ENCODE measurements at places on chromosomes 11 and 22.

DNA sequence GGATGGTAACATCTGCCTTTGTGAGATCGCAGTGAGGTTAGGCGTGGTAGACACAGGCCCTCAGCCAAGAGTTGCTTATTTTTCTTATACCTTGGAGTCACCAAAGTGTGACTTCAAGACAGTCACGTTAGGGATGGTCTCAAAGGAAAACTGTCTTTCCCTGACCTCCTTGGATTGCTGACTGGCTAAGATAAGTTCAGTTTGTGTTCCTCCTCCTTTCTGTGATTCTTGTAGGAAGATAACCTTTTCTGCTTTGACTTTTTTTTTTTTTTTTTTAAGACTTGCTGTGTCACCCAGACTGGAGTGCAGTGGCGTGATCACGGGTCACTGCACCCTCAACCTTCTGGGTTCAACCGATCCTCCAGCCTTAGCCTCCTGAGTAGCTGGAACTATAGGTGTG, 23.1 kb downstream of the TAB1 start:
- no peak for DNase-seq

DNA sequence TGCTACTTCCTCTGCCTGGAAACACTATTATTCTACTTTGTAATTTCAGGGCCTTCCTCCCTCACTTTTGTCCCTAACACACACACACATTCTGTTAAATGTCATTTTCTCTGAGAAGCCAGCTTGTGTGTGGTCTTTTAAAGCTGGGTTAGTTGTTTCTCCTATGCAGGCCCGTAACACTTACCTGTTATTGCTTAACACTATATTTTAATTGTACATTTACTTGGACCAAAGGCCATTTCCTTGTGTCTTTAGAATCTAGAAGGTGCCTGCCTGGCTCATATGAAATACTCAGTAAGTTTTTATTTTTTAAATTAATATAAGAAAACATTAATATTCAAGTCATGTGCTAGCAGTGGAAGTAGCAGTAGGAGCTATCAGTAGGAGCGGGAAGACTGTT, 30.6 kb downstream of the FAR1 start:
- DNase-seq, result no peak

GRCh38 chr11:17496406-17496805, 19.8 kb upstream of the ABCC8 start:
- no peak for DNase-seq

GRCh38 chr11:77230878-77231605, 70.4 kb downstream of the GDPD4 start:
- no peak for DNase-seq

- DNase-seq, result no peak
Measured at GRCh38 chr22:46021577-46021976, 44.6 kb upstream of the WNT7B start.

DNA sequence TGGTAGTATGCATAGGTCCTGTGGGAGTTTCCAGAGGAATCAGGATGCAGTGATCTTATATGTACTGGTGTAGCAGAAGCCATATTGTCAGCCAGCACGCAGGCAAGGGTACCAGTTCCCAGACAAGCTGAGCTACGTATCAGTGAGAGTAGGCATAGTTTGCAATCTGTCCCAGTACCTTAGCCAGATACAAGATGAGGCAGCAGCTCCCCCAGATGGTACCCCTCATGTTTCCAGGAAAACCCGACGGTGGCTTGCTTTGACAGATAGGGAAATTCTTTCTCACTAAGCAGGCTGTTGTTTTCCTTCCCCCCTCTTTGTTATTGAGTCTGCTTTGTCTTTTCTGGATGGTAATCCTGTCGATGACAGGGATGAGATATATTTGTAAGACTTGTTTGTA, 109.7 kb upstream of the RRM1 start:
- DNase-seq, result peak; percentile 42

DNA sequence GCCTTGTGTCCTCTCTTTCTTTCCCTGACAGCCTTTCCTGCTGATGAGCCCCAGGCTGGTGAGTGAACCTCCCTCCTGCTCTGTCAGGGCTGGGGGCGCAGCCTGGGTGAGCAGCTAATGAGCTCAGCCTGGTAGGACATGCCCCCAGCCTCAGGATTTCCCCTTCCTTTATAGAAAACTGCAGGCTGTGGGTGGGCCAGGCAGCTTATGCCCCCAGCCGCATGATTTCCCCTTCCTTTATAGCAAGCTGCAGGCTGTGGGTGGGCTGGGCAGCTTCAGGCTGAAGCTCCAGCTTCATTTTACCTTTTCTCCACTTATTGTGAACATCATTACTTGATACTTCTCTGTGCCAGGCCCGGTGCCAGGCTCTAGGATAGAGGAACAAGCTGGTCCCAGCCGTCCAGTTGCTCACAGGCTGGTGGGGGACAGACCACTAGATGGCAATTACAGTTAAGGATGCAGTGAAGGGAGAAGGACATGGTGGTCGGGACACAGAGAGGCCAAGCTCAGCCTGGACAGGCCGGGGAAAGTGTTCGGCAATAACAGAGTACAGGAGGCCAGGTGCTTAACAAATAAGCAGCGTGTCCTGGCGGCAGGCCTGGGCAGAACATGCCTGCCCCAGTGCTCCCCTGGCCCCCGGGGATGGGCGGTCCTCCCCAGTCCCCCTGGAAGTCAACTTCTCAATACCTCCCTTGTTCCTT, 5.3 kb downstream of the LGALS12 start:
- DNase-seq, result no peak

- no peak for DNase-seq
Measured at GRCh38 chr22:22159384-22159783, 85.2 kb upstream of the VPREB1 start.

GRCh38 chr11:77668760-77669159, 31.2 kb upstream of the CLNS1A start:
- DNase-seq, result no peak

- no peak for DNase-seq
Measured at GRCh38 chr11:78929207-78929905, 354.7 kb upstream of the NARS2 start.

- DNase-seq, result no peak
Measured at GRCh38 chr11:41955066-41955465, 495.6 kb upstream of the LRRC4C start.

DNA sequence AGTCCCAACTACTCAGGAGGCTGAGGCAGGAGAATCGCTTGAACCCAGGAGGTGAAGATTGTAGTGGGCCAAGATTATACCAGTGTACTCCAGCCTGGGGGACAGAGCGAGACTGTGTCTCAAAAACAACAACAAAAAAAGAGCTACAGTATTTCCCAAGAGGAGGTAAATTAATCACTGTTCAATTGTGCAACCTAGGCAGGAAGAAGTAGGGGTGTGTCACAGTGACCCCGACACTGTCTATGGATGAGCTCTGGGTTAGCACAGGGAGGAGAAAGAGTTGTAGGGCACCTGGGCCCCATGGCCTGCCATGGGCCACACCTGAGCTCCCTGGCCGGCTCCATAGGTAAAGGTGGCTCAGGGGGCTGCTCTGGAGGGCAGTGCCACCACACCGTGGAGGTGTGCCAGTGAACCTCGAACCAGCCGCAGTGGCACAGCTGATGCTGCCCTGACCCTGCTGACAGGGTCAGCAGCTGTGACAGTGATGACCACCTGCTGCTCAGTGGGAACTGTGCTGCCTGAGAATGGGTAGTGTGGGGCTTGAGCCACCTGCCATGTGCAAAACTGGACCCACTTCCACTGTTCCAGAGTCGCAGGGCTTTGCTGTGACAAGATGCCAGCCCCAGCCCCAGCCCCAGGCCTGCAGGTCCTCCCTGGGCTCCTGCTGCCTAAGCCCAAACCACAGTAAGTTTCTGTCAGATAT, 84.0 kb upstream of the PITPNB start:
- no peak for DNase-seq

- DNase-seq, result no peak
Measured at GRCh38 chr11:47156333-47156732, 20.3 kb downstream of the ARFGAP2 start.

DNA sequence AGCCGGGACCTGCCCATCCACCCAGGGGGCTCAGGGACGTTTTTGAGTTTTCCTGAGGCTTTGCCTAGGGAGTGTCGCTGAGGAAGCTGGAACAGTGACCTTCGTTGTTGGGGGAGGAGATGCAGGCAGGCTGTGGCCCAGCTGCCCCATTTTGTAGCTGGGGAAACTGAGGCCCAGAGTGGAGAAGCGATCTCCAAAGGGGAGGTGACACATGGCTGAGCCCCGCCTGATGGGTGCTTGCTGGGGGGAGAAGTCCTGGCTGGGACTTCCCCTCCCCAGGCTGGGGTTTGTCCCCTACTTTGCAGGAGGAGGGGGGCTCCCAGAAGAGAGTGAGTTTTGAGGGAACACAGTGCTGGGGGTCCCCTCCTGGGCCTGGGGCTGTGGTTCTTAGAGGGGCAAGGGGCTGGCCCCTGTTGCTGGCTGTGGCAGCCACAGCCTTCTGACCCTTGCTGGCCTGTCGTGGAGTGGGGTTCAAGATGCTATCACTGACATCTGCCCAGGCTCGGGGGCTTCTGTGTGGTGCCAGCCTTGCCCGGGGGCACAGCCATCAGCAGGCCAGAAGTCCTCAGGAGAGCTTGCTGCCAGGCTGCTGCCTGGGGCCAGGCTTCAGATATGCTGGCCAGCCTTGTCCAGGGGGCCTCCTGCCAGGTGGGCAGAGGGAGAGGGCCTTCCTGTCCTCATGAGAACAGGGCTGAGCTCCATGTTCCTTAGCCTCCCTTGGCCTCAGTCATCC, 21.4 kb downstream of the KCNQ1 start:
- no peak for DNase-seq

DNA sequence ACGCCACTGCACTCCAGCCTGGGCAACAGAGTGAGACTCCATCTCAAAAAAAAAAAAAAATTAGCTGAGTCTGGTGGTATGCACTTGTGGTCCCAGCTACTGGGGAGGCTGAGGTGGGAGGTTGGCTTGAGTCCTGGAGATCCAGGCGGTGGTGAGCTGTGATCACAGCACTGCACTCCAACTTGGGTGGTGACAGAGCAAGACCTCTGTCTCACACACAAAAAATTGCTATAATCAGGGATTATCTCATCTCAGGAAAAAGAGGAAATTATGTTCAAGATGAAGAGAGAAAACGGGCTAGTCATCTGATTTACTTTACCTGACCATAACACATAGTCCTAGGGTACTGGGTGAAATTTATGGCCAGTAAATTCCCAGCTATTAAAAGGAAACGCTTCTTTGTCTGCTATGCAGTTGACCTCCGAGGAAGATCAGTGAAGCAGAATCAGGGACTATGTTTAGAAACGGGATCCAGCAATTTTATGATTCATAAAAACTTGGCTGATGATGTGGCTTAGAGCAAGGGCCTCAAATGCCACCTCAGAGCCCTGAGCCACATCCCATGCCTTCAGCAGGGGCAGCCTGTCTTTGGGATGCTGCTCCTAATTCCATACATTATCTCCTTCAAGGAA, 386.2 kb downstream of the NTM start:
- DNase-seq, result no peak

DNA sequence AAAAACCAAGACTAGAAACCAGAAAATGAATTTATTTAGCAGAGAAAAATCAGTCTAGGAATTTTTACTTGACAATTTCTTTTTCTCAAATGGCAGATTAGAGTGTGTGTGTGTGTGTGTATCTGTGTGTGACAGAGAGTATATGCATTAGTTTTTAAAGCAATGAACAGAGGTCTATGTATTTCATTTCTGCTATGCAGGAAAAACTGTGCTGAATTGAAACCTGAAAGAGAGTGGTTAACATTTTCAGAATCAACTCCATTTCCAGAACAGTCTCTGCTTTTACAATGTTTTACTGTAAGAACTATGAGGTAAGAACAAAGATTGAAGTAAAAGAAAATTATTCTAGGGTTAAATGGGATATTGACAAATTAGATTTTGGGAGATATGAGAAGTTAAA, 114.8 kb downstream of the GRM5 start:
- no peak for DNase-seq

- DNase-seq, result no peak
Measured at GRCh38 chr11:107041088-107041444, 22.8 kb upstream of the GUCY1A2 start.

- DNase-seq, result no peak
Measured at GRCh38 chr11:45399166-45399565, 113.0 kb upstream of the SYT13 start.

DNA sequence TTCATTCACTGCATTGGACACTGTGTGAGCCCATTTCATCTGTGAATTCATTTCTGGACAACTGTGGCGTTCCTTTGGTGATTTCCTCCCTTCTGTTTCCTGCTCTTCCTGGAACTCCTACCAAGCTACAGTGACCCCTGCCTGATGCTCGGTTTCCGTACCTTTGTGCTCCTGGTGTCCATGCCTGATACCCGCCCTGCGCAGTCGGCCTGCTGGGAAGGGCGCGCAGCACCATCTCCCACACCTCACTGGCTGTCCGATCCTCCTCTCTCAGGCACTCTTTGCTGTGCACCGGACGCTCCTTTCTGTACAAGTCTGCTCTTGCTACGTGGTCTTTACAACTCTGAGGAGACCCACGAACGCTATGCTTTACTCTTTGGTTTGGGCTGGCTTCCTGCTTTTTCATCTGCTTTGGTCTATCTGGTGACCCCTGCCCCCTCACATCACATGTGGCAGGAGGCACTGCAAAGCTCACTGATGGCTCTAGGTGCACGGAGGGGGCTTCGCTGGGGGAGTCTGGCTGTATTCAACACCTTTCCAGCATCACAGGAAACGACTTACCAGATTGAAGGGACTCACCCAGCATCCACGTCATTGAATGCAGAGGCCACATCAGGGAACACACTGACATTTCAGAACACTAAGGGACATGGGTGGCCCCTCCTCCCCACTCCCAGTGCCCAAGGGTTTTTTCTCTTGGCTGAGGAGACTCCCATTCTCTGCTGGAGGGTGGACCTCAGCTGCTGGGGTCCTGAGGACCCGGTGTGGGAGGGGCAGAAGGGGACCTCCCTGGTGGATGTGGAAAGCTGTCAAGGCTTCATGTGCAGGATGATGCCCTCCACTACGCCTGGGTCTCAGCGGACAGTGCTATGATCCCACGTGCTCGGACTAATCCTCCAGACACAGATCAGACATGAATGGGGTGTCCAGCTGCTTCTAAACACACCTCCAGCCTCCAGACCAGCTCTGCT, 27.0 kb upstream of the MOB2 start:
- no peak for DNase-seq

DNA sequence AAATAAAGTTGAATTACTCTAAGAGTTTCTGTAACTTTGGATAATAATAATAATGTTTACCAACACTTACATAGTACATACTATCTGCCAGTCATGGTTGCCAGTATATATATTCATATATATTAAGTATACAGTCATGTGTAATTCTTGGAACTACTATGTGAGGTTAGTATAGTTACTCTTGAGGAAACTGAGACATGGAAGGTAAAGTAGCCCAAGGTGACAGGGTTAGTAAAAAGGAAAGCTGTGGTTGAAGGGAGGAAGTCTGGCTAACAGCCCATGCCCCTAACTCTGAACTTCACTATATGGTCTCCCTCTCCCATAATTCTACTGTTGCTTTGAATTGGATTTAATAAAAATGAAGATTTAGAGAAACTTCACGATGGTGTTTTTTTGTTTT, 24.9 kb downstream of the FDX1 start:
- DNase-seq, result no peak

DNA sequence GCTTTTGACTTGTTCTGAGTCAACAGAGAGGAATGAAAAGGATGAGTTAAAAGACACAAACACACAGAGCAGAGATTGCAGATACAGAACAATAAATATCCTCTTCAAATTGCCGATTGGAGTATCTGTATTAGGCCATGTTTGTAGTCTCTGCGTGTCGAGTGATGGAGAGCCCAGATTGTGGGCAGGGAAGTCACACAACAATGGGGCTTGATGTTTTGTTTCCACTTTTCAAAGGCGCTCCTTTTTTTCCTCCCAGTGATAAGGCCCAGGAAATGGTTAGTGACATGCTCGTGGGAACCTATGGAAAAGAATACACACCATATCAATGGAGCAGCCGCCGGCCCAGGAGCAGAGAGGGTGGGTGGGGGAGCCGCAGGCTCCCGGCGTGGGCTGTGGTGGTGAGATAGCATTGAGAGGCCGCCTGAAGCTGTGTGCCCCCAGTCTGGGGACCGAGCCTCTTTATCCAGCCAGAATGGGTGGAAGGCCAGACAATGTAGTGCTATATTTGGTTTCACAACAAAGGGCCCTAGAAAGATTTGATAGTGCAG, 555.9 kb downstream of the INSC start:
- DNase-seq, result no peak
